Large intestine (tissue), 12 donors: ENCODE measurements at places on chromosomes 16 and 17. TPM values are rescaled to one million over a fixed set of nuclear protein-coding genes. Genes with fewer than 3 reads are reported as not detected.

DNA sequence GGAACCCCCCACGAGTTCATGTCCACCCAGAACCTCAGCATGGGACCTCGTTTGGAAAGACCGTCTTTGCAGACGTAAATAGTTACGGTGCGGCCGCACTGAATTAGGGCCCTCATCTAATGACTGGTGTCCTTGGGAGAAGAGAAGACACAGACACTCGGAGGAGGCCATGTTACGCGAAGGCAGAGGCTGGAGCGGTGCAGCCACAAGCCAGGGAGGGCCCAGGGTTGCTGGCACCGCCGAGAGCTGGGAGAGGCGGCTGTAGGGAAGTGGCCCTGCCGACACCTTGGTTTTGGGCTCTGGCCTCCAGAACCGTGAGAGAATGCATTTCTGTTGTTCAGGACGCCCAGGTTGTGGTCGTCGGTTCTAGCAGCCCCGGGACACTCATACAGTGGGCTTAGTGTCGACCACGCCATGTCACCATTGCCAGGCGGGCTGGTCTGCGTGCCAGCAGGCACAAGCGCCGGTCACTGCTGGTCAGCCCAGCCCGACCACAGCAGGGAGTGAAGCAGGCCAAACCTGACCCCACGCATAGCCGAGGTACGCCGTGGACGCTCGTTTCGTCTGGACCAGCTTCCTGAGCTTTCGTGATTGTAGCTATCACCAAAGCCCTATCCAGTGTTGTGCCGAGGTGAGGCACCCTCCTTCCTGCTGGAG is 10.7 kb upstream of the WDR45B start:
- DNase-seq = no peak
- H3K27me3 ChIP-seq = no peaks in the 10 kb centered on the region

GRCh38 chr17:17119533-17119932 is 77.3 kb downstream of the MPRIP start:
- no peak for DNase-seq
- H3K27me3 ChIP-seq = no peaks in the 10 kb centered on the region
- peak overlapping the region; percentile 53 for H3K27ac ChIP-seq
- peaks cover 4% of the 10 kb centered on the region for H3K36me3 ChIP-seq

The TPSD1 gene
- 0.06 TPM for polyA plus RNA-seq

- peaks cover 11% of the 10 kb centered on the region for H3K36me3 ChIP-seq
- DNase-seq = no peak
- H3K4me1 ChIP-seq = peaks cover 2% of the 10 kb centered on the region
- H3K4me3 ChIP-seq = peak overlapping the region; percentile 55
Observed at GRCh38 chr17:39979893-39980350, 685 bp upstream of the PSMD3 start.

The KRTAP2-2 gene
- not detected for polyA plus RNA-seq

The NPIPA2 gene
- 0.63 TPM for polyA plus RNA-seq

DNA sequence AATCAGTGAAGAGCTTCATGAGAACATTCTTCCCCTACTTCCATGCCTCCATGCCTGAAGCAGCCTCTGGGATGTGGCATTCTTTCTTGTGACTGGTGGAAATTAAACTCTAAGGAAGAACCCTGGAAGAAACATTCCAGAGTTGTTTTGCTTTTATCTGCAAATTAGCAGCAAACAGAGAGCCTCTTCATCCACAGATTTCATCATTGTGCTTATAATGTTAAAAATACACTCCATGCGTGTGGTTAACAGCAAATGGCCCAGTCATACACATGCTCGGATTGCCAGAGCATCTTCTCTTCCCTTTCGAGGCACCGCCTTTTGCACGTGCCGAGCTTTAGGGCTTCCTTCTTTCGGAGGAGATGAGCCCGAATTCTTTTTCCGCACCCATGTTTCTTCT is 411.3 kb downstream of the SNX29 start:
- H3K4me1 ChIP-seq = no peaks in the 10 kb centered on the region
- H3K27me3 ChIP-seq = no peaks in the 10 kb centered on the region
- H3K4me3 ChIP-seq = no peak overlapping the region
- no peak for DNase-seq
- H3K27ac ChIP-seq = no peak overlapping the region
- H3K36me3 ChIP-seq = no peaks in the 10 kb centered on the region

- no peak for DNase-seq
- H3K27ac ChIP-seq = peak overlapping the region; percentile 92
- H3K4me3 ChIP-seq = no peak overlapping the region
- H3K36me3 ChIP-seq = peaks cover 57% of the 10 kb centered on the region
Observed at GRCh38 chr16:4652561-4652960, 27.9 kb downstream of the MGRN1 start.

- H3K27ac ChIP-seq = no peak overlapping the region
- no peaks in the 10 kb centered on the region for H3K4me1 ChIP-seq
- H3K27me3 ChIP-seq = no peaks in the 10 kb centered on the region
- H3K36me3 ChIP-seq = no peaks in the 10 kb centered on the region
- DNase-seq = no peak
Observed at GRCh38 chr16:17633181-17633951, 162.6 kb upstream of the XYLT1 start.

GRCh38 chr17:59155439-59156177 is at the start of gene PRR11:
Gene PRR11, plus strand, starts transcription at chr17:59155746. Its CDS starts 14,007 bp downstream, at chr17:59169753.
- no peaks in the 10 kb centered on the region for H3K4me1 ChIP-seq
- no peaks in the 10 kb centered on the region for H3K36me3 ChIP-seq

DNA sequence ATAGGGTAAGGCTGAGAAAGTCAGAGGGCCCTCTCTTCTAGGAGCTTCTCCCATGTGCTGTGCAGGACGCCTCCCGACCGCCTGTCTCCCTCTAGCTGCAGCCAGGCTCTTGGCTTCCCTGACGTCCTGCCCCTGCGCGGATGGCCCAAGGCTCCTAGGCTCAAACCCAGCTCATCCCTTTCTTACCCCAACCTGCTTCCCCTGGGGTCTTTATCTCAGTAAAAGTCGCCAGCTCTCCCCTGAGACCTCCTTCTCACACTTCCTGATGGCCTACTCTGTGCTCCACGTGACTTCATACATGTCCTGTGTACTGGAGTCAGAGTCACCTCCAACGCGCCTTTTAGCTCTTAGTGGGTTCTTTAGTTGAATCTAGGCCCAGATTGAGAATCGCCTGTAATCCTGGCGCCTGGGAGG is 1.1 kb upstream of the ZNF747 start:
- H3K27ac ChIP-seq = peak overlapping the region; percentile 95
- peak overlapping the region; percentile 79 for H3K4me3 ChIP-seq
- H3K36me3 ChIP-seq = peaks cover 22% of the 10 kb centered on the region
- peaks cover 42% of the 10 kb centered on the region for H3K4me1 ChIP-seq

GRCh38 chr16:58828901-58829545 is 94.9 kb upstream of the GOT2 start:
- no peak for DNase-seq
- H3K4me3 ChIP-seq = no peak overlapping the region
- no peak overlapping the region for H3K27ac ChIP-seq
- no peaks in the 10 kb centered on the region for H3K4me1 ChIP-seq
- H3K36me3 ChIP-seq = no peaks in the 10 kb centered on the region

DNA sequence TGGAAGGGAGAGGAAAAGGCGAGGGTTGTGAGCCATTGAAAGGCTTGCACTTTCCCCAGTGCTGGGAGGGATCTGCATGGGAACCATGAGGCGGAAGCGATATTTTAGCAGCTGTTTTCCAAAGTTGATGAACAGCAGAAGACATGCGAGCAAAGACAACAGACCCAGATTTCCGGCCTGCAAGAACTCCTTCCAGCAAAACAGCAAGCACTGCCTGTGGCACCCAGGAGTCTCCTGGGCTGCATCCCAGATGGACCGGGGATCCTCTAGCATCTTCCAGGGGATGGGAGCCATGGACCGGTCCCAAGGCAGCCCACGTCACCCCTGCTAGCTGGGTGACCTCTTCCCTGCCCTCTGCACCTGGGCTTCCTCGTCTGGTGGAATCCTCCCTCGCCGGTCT is 162.8 kb downstream of the IRF8 start:
- H3K27me3 ChIP-seq = no peaks in the 10 kb centered on the region
- H3K4me1 ChIP-seq = peaks cover 4% of the 10 kb centered on the region
- H3K27ac ChIP-seq = no peak overlapping the region
- peak; percentile 32 for DNase-seq
- no peaks in the 10 kb centered on the region for H3K36me3 ChIP-seq

- H3K4me3 ChIP-seq = no peak overlapping the region
- DNase-seq = no peak
- no peaks in the 10 kb centered on the region for H3K36me3 ChIP-seq
- peak overlapping the region; percentile 50 for H3K27ac ChIP-seq
- H3K27me3 ChIP-seq = no peaks in the 10 kb centered on the region
- H3K4me1 ChIP-seq = peaks cover 11% of the 10 kb centered on the region
Observed at GRCh38 chr17:725746-726145, 6.7 kb upstream of the TLCD3A start.

The MYCBPAP gene
- 1.8 TPM for polyA plus RNA-seq

GRCh38 chr17:57004944-57005579 is 27.1 kb downstream of the SCPEP1 start:
- peaks cover 57% of the 10 kb centered on the region for H3K36me3 ChIP-seq
- H3K27ac ChIP-seq = no peak overlapping the region
- no peak overlapping the region for H3K4me3 ChIP-seq
- no peaks in the 10 kb centered on the region for H3K27me3 ChIP-seq
- H3K4me1 ChIP-seq = no peaks in the 10 kb centered on the region

The CACNG1 gene
- 0.25 TPM for polyA plus RNA-seq

- no peaks in the 10 kb centered on the region for H3K36me3 ChIP-seq
- H3K4me3 ChIP-seq = no peak overlapping the region
- no peaks in the 10 kb centered on the region for H3K4me1 ChIP-seq
- DNase-seq = no peak
- no peak overlapping the region for H3K27ac ChIP-seq
- H3K27me3 ChIP-seq = peaks cover 2% of the 10 kb centered on the region
Observed at GRCh38 chr17:6387858-6388257, 47.1 kb downstream of the AIPL1 start.

GRCh38 chr17:29787995-29788394 is 142.0 kb downstream of the SSH2 start:
- H3K4me1 ChIP-seq = no peaks in the 10 kb centered on the region
- H3K27ac ChIP-seq = peak overlapping the region; percentile 23
- no peak overlapping the region for H3K4me3 ChIP-seq

The SSTR5 gene
- polyA plus RNA-seq = 1.2 TPM

DNA sequence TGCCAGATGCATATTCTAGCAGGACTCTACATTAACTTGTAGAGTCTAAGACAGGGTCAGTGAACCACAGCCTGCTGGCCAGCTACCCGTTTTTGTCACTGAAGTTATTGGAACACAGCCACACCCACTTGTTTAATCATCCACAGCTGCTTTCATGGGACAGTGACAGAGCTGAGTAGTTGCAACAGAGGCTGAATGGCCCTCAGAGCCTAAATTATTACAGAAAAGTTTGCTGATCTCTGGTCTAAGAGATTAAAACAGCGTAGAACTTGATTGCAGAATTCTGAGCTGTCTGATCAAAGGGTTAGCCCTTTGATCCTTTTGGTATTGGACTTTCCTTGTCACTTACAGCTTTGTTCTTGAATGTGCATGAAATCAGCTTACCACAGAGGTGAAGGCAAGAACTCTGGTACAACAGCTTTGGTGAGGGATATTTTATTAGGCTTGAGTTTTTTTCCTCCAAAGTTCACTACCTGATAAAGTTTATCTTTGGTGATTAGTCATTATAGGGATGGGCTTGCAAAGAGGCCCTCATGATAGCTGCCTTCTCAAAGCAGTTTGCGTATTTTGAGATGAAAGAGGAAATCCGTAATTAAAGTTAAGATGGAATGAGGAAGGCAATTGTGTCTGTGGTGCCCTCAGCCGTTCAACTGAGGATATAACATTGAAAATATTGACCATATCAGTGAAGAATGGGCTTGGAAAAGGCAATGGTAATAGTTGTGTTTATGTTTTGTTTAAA is 23.6 kb downstream of the ALDH3A2 start:
- H3K27me3 ChIP-seq = no peaks in the 10 kb centered on the region
- DNase-seq = peak; percentile 88
- peaks cover 25% of the 10 kb centered on the region for H3K36me3 ChIP-seq
- peak overlapping the region; percentile 86 for H3K27ac ChIP-seq
- peaks cover 27% of the 10 kb centered on the region for H3K4me1 ChIP-seq
- no peak overlapping the region for H3K4me3 ChIP-seq

DNA sequence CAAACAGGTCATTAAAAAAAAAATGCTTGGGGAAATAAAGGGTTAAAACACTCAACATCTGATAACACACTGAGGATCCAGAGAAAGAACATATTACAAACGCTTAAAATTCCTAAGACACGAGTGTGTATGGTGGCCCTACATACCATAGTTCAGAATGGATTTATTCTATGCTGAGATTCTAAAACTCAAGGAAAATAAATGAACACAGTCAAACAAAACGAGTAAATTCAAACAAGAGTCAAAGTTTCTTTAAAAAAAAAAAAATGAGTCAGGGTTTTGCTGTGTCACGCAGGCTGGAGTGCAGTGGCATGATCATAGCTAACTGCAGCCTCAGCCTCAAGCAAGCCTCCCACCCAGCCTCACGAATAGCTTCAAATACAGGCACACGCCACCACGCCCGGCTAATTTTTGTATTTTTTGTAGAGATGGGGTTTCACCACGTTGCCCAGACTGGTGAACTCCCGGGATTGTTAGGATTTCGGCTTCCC is 17.4 kb downstream of the CRK start:
- H3K4me3 ChIP-seq = no peak overlapping the region
- H3K27me3 ChIP-seq = no peaks in the 10 kb centered on the region
- no peak overlapping the region for H3K27ac ChIP-seq
- DNase-seq = no peak
- H3K4me1 ChIP-seq = no peaks in the 10 kb centered on the region
- peaks cover 34% of the 10 kb centered on the region for H3K36me3 ChIP-seq

The TAT gene
- 0.22 TPM for polyA plus RNA-seq

DNA sequence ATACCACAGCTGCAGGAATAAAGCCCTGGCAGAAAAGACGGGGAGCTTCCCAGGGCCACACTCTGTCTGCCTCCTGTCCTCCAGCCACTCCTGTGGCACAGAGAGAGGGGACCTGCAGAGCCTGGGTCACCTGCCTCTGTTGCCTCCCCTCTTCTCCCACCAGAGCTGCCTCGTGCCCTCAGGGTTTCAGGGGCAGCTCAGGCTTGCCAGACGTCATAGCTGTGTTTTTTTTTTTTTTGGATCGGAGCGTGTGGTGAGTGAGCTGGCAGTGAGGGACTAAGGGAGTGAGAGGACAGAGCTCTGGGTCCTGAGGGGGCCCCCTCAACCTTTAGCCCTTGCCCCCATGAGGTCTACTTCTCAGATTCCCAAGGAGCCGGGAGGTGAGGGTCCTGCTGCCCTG is 2.1 kb downstream of the PIK3R6 start:
- H3K36me3 ChIP-seq = no peaks in the 10 kb centered on the region
- H3K27me3 ChIP-seq = peaks cover 2% of the 10 kb centered on the region
- H3K27ac ChIP-seq = no peak overlapping the region
- no peaks in the 10 kb centered on the region for H3K4me1 ChIP-seq
- no peak overlapping the region for H3K4me3 ChIP-seq

The PSMC3IP gene
- polyA plus RNA-seq = 8.6 TPM

GRCh38 chr17:20074489-20074888 is 65.3 kb downstream of the SPECC1 start:
- no peak overlapping the region for H3K27ac ChIP-seq
- H3K27me3 ChIP-seq = peaks cover 6% of the 10 kb centered on the region
- no peak overlapping the region for H3K4me3 ChIP-seq
- H3K36me3 ChIP-seq = no peaks in the 10 kb centered on the region

- DNase-seq = peak; percentile 24
- no peaks in the 10 kb centered on the region for H3K36me3 ChIP-seq
- H3K4me1 ChIP-seq = peaks cover 4% of the 10 kb centered on the region
- H3K27me3 ChIP-seq = peaks cover 78% of the 10 kb centered on the region
Observed at GRCh38 chr16:10180771-10181163, 1.5 kb downstream of the GRIN2A start.

The KRTAP2-1 gene
- polyA plus RNA-seq = not detected

The MYH11 gene
- polyA plus RNA-seq = 401 TPM

The TMEM208 gene
- 52.8 TPM for polyA plus RNA-seq
